Activated T-cell treated with anti-CD3 and anti-CD28 coated beads, Interleukin-2, amount 50 U/mL, for 24 hours (primary cell): ENCODE measurements at places on chromosomes 7 and 10.

DNA sequence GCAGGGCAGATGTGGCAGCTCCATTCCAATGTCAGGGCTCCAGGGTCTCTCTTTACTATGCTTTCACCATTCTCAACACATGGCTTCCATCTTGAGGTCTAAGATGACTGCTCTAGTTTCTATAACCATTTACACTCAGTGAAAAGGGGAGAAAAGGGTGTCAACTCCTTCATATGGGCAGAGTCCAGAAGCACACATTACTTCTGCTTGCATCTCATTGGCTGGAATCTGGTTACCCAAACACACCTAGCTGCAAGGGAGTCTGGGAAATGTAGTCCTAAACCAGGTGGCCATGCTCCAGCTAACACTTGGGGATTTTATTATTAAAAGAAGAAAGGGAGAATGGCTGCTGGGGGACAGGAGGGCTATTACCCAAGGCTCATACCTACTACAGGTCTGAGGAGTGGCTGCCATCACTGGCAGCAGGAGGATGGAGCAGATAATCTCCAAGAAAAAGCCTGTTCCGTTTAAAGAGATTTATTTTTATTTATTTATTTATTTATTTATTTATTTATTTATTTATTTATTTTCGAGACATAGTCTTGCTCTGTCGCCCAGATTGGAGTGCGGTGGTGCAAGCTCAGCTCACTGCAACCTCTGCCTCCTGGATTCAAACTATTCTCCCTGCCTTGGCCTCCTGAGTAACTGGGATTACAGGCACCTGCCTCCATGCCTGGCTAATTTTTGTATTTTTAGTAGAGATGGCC is 29.1 kb upstream of the LBX1 start:
- DNase-seq: no peak

DNA sequence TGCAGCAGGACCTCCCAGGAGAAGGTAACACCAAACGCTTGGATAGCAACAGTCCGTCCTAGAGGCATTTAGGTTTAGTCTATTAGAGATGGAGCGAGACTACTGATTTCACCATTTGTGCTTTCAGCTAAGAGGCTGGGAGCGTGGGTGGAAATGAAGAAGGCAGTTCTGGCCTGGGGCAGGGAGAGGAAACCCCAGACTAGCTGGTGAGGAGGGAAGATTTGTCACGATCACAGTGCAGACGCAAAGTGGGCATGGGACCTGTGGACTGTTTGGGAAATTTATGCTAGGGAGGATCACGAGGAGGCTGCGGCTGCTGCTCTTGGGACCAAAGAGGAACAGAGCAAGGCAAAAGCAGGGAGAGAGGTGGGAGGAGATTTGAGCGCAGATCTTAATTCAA is 130.4 kb upstream of the AOAH start:
- no peak for DNase-seq

- DNase-seq: no peak
These were observed 11.7 kb downstream of the NOBOX start for GRCh38 chr7:144391823-144392255.

DNA sequence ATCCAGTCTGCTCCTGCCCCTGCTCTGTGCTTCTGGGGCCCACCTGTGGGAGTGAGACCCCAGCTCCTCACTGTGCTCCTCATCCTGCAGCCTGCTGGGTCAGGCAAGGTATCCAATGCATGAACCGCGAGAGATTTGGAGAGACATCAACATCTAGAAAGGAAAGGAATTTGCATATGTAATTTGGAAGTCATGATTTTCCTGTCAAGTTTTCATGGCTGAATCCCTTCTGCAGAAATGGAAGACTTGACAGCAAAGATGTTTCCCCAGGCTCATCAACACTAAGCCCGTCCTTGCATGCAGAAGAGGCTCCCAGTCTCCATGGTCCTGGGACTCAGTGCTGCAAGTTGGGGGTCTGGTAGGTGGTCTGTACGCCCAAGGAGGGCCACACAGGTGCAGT is 176.9 kb upstream of the GRB10 start:
- no peak for DNase-seq

DNA sequence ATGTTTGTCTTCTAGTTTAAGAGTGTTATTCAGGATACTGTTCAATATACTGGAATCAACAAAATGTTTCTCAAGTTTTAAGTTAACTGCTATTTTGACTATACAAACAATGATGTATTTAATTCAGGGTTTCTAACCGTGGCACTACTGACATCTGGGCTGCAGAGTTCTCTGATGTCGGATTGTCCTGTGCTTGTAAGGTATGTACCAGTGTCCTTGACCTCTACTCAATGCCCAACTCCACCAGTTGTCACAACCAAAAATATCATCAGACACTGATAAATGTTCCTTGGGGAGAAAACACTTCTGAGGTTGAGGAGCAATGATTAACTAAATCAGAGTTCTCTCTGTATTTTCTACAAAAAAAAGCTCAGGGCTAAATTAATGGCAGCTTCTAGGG is 301.5 kb downstream of the PARD3 start:
- no peak for DNase-seq

DNA sequence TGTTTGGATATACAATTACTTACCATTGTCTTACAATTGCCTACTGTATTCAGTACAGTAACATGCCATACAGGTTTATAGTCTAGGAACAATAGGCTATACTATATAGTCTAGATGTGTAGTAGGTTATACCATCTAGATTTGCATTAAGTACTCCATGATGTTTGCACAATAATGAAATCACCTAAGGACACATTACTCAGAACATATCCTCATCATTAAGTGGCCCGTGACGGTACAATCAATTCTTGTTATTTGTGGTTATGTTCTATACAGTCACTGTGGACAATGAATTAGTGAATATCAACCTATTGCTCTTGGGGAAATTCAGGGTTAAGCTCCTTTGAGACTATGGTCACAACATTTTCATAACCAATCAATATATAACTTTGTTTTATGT is 75.6 kb downstream of the MICU1 start:
- DNase-seq: no peak

GRCh38 chr7:111004310-111004901 is 86.5 kb upstream of the LRRN3 start:
- DNase-seq: no peak

DNA sequence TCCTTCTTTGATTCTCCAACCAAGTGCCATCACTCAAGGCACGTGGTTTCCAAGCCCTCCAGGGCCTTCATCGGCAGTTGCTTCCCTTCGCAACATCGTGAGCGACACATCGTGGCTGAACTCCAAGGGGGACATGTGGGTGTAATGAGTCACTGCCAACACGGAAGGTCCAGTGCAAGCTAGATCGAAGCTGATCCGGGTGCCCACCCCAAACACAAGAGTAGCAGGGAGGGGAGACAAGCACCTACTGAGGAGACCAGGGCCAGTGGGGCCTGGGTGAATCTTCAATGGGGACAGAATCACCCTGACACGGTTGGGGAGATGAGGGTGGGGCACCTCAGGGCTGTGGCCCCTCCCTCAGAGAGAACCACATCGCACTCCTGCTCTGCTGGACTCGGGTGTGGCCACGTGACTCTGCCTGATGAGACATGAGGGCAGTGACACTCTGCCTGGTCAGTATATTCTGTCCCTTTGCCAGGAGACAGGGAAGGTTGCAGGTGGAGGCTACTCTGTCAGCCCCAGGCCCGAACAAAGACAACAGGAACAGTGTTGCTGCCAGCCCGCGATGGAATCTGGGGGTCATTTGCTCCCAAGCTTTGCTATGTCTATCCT is 36.8 kb upstream of the HSPA12A start:
- DNase-seq: no peak

DNA sequence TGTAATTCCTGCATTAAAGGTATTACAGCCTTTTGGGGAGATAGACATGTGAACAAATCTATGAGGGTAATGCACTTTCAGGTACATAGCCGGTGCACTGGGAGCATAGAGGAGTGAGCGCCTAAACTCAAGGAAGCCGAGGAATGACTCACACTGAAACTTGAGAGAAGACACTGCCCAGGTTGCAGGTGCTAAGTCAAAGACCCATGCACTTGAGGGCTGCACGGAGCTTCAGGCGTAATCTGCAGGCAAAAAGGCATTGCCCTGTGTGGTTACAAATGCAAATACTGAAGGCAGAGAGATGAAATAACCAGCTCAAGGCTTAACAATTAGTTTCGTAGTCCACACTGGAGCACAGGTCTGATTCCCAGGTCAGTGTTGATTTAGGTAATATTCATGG is 51.0 kb upstream of the OSBPL3 start:
- DNase-seq: no peak
